ENCODE measurements at places on chromosomes 12 and 14. TPM values are rescaled to one million over a fixed set of nuclear protein-coding genes. Genes with fewer than 3 reads are reported as not detected.

The CYP27B1 gene
- polyA plus RNA-seq: 1.0 TPM

The TPPP2 gene
- 4.3 TPM for polyA plus RNA-seq

The PUS7L gene
- polyA plus RNA-seq: 12.4 TPM

- no peak for DNase-seq
Measured at GRCh38 chr12:71958056-71958455, 19.4 kb downstream of the TPH2 start.

DNA sequence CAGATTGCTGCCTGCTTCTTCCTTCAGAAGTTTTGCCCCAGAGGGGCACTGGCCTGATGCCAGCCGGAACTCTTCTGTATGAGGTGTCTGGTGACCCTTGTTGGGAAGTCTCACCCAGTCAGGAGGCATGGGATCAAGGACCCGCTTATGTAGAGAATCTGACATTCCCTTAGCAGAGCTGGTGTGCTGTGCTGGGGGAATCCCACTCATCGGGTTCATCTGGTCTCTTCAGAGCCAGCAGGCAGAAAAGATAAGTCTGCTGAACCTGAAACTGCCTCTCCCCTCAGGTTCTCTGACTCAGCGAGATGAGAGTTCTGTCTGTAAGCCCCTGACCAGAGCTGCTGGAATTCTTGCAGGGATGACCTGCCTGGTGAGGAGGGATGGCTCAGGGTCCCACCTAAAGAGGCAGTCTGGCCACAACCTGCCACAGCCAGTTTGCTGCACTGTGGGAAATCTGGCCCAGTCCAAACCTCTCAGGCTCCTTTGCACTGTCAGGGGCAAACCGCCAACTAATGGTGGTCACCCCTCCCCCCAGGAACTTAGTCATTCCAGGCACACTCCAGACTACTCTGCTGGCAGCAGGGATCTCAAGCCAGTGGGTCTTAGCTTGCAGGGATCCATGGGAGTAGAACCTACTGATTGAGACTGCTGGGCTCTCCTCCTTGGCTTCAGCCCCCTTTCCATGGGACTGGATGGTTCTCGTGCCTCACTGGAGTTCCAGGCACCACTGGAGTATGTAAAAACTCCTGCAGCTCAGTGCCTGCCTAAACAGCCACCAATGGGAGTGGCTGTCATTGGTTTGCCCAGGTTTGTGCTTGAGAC is 4.1 kb downstream of the CLEC2D start:
- DNase-seq: no peak
